T-helper 17 cell (primary cell): ENCODE measurements at places on chromosomes 2 and 18. TPM values are rescaled to one million over a fixed set of nuclear protein-coding genes. Genes with fewer than 3 reads are reported as not detected.

GRCh38 chr18:35306588-35307250 lies 16.7 kb upstream of the ZSCAN30 start:
- DNase-seq = no peak

- no peak for DNase-seq
Observed at GRCh38 chr2:235127931-235128330, 176.1 kb downstream of the SH3BP4 start.

GRCh38 chr2:168624028-168624427 lies 168.0 kb downstream of the CERS6 start:
- no peak for DNase-seq

DNA sequence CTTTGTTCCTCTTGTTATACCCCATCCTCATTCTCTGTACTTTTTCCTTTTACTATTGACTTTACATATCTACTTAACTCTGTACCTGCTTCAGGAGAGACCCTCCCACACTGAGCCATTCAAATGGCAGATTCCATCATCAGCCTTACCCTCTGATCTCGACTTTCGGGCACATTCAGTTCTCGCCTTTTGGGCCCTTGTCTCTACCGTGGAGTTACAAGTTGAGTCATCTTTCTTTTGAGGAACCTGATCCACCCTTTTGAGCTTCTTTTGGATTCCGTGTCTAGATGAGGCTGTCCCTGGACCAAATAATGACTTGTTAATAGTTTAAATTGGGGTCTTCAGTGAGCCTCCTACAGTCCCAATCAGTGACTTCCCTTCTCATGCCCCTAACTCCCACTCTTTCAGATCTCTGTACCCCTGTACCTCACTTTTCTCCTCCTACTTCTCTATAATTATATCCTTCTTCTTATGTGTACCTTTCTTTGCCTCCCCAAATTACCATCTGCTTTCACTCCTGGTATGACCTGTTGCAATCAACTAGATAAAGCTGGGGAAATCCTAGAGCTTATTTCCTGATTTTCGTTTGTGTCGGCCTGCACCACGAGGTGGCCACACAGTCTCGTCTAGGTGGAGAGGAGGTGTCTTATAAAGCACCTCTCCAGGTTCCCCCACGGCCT lies 17.2 kb downstream of the SP110 start:
- no peak for DNase-seq

TMEM247 gene
- not detected for total RNA-seq

METTL8 gene
- total RNA-seq = 23.3 TPM

RAB6C gene
- total RNA-seq = not detected
